ENCODE measurements at places on chromosomes 1 and 21.

- DNase-seq = no peak
These were observed 14.4 kb downstream of the SLC5A9 start for GRCh38 chr1:48236716-48237470.

DNA sequence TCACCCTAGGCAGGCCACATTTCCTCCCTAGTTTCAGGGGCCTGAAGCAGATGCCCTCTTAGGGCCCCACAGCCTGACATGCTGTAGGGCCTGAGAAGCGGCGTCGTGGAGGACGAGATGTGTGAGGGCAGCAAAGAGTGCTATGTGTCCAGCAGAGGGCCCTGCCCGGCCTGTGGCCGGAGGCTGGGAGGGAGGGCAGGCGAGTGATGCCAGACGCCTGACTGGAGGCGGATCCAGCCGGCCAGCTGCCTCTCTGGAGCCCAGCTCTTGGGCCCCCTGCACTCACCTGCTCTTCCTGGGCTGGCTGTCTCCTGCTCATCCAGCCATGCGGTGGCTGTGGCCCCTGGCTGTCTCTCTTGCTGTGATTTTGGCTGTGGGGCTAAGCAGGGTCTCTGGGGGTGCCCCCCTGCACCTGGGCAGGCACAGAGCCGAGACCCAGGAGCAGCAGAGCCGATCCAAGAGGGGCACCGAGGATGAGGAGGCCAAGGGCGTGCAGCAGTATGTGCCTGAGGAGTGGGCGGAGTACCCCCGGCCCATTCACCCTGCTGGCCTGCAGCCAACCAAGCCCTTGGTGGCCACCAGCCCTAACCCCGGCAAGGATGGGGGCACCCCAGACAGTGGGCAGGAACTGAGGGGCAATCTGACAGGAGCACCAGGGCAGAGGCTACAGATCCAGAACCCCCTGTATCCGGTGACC lies at the start of gene GPR37L1:
TSS of gene GPR37L1 (plus strand) at position 279 of the 697 bp plus-strand sequence. CDS start at position 326, 47 bp downstream.
- DNase-seq = no peak

DNA sequence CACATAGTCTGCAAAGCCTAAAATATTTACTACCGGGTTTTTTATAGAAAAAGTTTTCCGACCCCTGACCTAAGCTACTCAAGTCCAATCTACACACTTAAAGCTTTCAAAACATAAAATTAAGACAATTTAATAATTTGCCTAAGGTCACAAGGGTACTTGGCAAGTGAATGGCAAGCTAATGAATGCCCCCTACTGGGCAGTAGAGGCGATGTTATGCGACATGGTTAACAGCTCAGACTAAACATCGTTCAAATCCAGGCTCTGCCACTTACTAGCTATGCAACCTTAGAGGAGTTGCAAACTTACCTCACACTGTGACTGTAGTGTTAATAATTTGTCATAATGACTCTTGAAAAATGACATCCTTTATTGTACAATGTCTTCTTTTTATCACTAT lies 317.2 kb upstream of the NFIA start:
- no peak for DNase-seq

GRCh38 chr1:31164291-31164690 lies 75.4 kb downstream of the NKAIN1 start:
- no peak for DNase-seq

DNA sequence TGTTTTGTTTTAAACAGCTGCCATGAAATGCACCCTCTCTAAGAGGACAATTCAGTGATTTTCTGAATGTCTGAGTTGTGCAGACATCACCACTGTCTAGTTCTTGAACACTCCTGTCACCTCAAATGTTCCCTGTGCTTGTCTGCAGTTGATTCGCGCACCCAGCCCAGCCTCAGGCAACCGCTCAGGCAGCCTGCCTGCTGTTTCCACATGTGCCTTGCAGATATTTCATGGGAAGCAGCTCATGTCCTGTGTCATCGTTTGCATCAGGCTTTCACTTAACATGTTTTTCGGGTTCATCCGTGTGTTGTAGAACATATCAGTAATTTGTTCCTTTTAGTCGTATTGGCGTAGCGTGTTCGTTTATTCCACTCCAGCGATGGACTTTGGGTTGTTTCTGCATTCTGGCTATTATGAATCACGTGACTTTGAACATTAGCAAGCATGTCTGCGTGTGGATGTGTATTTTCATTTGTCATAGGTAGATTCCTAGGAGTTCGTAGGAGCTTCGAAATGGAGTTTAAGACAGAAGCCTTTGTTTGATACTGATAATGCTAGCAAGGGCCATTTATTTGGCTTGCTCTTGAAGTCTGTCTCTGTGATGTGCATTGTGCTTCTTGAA lies 12.1 kb downstream of the ADARB1 start:
- DNase-seq = no peak

DNA sequence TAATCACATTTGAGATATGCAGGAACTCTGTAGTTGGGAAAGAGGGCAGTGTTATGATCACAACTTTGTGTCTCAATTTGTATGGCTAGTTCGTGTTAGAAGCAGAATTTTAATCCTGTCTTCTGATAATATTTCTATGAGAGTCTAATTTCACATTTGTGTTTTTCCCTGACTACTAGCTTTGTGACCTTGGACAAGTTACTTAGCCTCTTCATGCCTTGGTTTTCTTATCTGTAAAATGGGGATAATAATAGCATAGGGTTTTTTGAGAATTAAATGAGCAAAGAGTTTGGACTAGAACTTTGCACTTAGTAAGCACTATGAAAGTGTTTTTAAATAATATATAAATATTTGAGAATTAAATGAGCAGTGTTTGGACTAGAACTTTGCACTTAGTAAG lies 24.9 kb upstream of the SCAF4 start:
- no peak for DNase-seq

DNA sequence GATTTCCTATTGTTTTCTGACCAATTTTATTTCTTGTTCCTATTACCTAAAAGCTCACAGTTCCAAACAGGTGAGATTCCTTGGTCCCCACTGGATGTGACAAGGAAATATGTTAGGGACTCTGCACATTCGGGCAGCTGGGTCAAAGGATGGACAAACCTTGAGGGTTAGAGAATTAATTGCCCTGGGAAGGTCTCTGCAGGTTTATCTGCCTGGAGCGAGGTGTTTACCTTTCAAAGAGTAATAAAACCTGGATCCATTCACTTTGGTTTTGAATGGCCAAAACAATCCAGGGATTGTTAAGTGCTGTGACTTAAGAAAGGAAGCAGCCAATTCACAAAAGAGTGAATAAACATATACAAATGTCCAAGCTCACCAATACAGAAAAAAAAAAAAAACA lies 33.6 kb upstream of the RAB4A start:
- no peak for DNase-seq

- DNase-seq = no peak
These were observed 29.5 kb upstream of the ECE1 start for GRCh38 chr1:21319447-21320407.

- no peak for DNase-seq
These were observed 135.9 kb downstream of the SLC30A10 start for GRCh38 chr1:219792337-219793021.
